Activated CD4-positive, alpha-beta T cell treated with anti-CD3 and anti-CD28 coated beads for 4 hours (primary cell): ENCODE measurements at places on chromosomes 7 and 10.

DNA sequence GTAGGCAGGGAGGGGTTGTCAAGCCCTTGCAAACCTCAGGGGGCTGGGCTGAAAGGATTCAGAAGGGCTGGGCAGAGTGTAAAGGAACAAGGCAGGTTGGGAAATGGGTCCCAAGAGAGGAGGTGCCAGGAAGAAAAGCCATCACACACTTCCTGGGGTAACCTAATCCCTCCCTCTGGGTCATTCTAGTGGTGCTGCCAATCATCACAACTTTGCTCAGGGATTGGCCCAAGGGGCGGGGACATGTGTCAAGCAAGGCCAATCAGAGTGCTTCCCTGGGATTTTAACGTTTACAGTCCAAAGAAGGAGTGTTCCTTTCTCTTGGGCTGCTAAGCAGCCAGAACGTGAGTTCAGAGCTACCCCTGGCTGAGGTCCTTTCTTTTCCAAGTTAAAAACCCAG, 57.1 kb upstream of the NPTX2 start:
- DNase-seq: no peak

DNA sequence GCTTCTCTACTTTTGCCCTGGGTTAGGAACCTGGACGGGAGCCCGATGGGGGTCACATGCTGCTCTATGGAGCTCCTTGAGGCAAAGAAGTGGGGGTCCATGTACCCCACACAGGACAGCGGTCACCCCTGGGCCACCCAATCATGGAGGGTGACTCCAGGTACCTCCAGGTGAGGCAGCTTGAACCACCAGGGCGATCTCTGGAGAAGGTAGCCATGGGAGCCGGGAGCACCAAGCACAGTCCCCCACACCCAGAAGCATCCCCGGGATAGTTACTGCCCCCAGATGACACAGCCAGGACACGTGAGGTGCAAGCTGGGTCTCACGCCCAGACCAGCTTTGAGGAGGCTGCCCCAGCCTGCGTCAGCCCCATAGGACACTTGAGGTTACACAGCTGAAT, 58.4 kb downstream of the C10orf143 start:
- DNase-seq: no peak

DNA sequence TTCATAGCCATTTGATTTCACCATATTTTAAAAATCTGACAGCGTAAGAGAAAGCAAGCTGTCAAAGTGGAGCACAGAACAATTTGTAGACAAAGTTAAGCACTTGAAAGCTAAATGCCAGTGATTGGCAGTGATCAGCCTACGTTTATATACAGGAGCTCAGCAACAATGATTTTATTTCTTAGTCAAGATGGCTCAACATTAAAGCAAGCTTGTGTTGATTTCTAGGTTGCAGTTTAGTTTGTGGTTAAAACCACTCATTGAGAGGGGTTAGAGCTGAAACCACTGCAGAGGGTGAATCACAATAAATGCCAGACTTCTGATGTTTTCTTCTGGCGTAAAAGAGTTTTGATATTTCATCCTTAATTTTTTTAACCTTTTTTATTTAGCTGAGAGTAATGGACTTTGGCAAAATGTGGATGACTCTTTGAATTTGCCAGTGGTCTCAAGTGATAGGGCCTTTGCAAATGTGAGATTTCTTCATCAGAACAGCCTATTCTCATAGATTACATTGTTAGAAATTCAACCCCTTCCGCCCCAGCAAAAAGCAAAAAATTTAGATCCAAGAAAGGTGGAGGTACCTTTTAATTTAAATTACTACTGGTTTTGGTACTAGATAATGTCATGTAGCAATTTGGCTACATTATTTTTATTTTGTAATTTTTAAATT, 73.8 kb downstream of the SHOC2 start:
- no peak for DNase-seq

GRCh38 chr10:78351809-78352208, 318.1 kb downstream of the RPS24 start:
- no peak for DNase-seq

GRCh38 chr7:78055001-78055573, 256.5 kb downstream of the PHTF2 start:
- no peak for DNase-seq

- DNase-seq: no peak
These were observed 37.3 kb upstream of the CXCL12 start for GRCh38 chr10:44422153-44422552.

DNA sequence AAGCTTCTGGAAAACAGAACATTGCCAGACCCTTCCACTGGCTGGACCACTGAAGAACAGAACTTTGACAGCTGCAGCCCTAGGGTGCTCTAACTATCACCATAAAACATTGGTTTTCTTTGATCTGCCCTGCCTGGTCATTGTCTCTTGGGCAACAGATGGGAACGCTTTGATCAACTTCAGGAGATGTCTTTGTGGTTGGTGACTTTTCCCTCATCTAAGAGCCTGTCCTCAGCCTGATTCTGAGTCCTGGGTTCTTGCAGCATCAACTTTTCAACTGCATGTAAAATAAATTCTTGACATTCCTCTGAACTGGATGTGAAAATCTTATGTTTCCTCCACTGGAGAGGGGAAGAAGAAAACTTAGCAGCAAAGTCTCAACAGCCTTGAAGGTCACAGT, 53.1 kb upstream of the ZNRF2 start:
- DNase-seq: no peak

- DNase-seq: no peak
These were observed 115.6 kb downstream of the ATXN7L1 start for GRCh38 chr7:105760551-105761447.

GRCh38 chr10:12675186-12675585, 325.8 kb downstream of the CAMK1D start:
- DNase-seq: no peak

- peak; percentile 63 for DNase-seq
These were observed 4.4 kb upstream of the MYL7 start for GRCh38 chr7:44145479-44145968.

GRCh38 chr7:18086165-18087025, 58.7 kb upstream of the PRPS1L1 start:
- no peak for DNase-seq

DNA sequence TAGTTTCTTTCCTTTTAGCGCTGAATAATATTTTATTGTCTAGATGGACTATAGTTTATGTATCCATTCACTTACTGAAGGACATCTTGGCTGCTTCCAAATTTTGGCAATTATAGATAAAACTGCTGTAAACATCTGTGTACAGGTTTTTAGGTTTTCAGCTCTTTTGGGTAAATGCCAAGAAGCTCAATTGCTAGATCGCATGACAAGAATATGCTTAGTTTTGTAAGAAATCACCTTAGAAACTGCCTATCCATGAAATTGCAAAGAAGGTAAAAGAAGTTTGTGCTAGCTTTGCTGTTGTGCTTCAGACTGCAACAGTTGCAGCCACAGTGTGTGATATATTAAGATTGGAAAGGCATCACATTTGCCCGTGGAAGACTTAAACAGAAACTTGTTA, 103.2 kb upstream of the TNS3 start:
- no peak for DNase-seq

- DNase-seq: no peak
These were observed 108.7 kb downstream of the DIP2C start for GRCh38 chr10:580778-581177.

- no peak for DNase-seq
These were observed 144.2 kb upstream of the TNRC18 start for GRCh38 chr7:5567790-5568189.

DNA sequence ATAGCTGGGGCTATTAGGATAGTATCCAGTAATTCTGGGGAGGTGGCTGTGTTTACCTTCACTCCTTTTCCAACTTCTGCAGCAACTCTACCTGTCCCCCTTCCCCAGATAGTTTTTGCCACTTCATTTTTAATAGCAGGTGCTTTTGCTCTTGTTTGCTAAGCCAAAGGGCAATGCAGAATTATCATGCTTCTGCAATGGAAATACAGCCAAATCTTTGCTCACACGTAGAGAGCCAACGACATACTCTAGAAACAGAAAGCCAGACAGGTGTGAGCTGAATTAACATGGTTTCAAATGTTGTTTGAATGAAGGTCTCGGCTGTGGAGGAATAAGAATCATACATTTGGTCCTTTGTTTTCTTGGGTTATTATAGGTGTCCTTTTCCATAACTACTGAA, 14.4 kb downstream of the PLEKHS1 start:
- no peak for DNase-seq

DNA sequence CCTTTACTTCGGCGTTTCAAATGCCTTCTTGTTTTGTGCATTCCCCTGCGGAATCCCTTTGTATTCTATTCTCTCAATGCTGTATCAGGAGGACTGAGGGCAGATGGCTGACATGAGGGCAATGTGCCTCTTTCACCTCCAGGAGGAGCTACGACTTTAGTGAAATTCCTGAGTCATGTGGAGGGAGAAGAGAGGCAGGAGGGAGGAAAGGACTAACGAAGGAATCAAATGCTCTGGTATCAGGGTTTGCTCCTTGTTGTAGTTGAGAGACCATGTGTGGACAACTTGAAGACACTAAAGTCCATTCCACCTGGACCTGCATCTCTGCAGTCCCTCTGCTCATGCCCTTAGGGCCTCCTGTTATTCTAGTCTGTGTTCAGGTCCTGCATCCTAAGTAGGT, 40.2 kb upstream of the PRSS58 start:
- DNase-seq: no peak

- DNase-seq: no peak
These were observed 211.4 kb downstream of the HERPUD2 start for GRCh38 chr7:35483568-35483967.

- no peak for DNase-seq
These were observed 143.2 kb downstream of the SRPK2 start for GRCh38 chr7:105245398-105246114.

DNA sequence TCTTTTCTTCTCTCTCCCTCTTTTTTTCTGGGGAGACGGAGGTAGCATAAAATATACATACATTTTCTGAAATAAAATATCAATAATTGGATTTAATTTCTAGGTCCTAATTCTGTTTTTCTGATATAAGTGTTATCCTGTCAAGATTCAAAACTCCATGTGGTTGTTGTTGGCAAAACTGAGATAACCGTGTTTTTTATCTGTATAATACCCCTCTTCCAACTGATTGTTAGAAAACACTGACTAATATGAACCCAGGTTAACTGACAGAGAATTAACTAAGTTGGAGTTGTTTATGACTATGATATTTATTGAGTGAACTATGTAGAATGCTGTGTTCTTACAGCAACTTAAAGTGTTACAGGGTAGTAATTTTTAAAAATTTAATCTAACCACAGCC, 236.5 kb upstream of the KAT6B start:
- DNase-seq: no peak

GRCh38 chr10:129655007-129655678, 188.1 kb downstream of the MGMT start:
- no peak for DNase-seq

- DNase-seq: no peak
These were observed 384.9 kb downstream of the PLXNA4 start for GRCh38 chr7:132191418-132191817.
